CD4-positive, alpha-beta T cell treated with Interferon gamma for 1 hour (primary cell): ENCODE measurements at places on chromosomes 2 and 18.

DNA sequence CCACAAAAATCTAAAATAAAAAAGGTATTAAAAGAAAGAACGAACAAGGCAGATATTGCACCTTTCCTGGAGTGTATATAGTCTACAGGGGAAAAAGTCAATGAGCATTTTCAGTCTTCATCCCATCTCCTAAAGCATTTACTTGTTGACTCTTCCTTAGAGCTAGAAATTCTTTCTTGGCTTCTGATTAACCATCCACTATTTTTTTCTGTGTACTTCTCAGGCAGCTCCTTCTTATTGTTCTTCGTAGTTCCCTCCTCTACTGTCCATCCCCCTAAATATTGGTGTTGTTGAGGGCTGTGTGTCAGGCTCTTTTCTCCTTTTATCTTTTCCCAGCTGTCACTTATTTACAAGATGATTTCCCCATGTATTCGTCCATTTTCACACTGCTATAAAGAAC lies 3.5 kb upstream of the LAPTM4A start:
- DNase-seq: no peak

DNA sequence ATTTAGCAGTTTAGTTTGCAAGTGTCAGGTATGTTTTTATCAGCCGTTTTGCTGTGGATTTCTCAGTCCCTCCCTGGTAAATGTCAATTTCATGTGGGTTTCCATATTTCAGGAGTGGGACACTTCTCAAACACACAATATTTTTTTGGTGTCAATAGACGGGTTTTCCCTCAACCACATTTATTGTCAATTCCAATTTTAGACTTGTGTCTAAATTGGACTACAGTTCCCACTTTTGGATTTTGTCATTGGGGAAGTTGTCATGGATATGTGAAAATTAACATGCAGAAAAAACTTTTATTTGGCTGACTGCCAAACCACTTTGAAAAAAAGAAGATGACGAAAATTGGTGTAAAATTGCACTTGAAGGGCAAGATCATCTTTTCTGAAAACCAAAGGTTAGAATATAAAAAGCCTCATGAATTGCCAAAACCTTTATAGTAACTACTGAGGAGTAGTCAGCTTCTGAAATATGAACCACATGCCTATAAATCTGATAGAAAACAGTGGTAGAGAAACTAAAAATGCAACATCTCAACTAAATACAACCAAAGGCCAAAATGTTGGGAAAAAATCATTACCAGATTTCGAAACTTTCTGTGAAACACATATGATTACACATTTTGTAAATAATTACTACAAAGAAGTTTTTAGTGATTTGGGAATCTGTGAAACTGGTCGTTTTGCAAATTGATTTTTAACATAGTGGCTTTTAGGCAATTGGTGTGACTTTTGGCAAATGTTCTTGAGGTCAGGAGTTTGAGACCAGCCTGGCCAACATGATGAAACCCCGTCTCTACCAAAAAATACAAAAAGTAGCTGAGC lies 106.4 kb downstream of the BCL2L11 start:
- DNase-seq: no peak

DNA sequence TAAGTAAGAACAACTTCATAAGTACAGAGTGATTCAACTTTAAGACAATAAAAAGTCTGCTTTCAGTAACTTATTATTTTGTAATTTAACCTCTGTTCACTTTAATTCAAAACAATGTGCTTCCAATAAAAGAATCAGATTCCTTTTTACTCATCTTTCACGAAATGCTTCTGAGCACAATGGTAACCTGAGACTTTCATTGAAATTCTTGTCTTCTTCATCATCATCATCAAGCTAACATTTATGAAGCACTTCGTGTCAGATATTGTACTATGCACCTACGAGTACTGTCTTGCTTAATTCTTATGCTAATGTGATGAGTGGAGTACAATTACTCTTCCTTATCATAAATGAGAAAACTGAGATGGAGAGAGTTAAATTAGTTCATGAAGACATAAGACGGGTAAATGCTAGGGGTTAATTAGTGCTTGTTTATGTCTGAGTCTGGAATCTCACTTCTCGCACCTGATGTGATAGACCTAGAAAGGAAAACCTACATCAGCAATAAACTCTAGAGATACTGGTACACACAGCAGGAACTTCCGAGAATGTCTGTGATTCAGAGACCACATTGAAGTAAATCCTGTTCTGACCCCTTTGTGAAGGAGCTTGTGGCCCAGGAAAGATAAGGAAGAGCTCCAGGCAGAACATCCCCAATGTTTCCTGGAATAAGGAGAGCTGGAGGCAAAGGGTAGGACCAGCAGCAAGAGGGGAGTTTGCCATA lies 227.6 kb upstream of the ETAA1 start:
- no peak for DNase-seq

- no peak for DNase-seq
These were observed 113.7 kb downstream of the BCL2 start for GRCh38 chr18:63205791-63206252.

GRCh38 chr18:44779753-44780292 lies 99.1 kb downstream of the SETBP1 start:
- DNase-seq: no peak

DNA sequence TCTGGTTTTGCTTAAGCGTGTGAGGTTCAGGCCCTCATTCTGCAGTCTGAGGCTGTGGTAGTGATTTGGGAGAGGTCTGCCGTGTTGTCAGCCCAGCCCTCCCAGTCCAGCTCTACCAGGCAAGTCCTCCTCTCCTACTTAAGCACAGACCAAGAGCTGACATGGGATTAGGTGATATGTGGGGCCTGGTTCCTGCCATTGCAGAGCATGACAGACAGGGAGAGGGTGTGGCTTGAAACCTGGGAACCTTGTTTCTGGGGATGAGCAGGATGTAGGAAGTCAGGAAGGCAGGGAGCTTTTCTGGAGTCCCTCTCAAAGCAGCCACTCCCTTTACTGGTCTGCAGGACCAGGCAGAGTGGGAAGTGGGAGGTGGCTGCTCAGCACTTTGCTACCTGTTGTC lies 38.6 kb downstream of the PTPRM start:
- no peak for DNase-seq

DNA sequence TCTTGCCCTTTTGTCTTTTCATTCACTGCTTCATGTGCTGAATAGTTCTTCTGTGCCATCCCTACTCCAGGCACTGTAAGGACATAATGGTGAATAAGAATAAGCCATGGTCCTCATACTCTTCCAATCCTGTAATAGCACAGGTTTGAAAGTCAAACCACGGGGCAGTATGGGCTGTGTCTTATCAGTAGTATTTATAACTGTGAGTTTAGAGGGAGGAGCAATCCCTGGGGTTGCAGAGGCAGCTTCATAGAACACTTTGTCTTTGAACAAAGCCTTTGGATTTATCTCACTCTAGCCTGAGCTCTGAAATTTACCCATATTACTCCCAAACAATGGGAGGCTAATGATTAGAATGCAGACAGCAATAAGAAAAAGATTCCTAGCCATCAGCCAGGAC lies 30.2 kb upstream of the ALK start:
- DNase-seq: no peak

DNA sequence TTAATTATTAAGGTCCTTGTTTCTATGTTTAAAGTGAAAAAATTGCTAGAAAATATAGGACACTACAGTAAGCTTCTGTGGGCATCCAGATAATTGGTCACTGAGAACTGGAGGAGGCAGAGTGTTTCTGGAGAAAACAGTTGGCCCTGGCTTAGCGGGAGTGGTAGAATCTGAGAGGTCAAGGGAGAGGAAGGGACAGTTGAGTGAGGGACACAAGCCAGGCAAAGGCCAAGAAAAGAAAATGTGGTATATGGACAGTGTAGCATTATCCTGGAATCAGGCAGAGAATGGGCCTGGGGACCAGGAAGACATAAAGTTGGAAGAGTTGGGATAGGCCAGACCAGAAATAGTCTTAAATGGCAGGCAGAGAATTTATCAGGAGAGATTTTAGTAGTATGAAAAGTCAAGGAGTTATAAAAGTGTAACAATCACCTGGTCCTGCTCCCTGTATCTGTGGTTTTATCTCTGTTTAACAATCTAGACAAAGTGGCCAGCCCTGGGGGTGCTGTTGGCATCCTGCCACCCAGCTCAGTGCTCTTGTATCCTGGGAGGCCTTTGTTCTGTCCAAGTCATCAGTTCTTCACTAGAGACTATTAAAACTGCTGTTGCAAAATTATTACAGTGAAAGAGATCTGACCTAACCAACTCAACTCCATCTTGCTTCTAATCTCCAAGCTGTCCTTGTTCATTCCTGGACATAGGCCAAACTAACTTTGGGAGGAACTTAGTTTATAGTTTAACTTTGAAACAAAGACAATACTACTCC lies 15.4 kb upstream of the MSGN1 start:
- DNase-seq: no peak

DNA sequence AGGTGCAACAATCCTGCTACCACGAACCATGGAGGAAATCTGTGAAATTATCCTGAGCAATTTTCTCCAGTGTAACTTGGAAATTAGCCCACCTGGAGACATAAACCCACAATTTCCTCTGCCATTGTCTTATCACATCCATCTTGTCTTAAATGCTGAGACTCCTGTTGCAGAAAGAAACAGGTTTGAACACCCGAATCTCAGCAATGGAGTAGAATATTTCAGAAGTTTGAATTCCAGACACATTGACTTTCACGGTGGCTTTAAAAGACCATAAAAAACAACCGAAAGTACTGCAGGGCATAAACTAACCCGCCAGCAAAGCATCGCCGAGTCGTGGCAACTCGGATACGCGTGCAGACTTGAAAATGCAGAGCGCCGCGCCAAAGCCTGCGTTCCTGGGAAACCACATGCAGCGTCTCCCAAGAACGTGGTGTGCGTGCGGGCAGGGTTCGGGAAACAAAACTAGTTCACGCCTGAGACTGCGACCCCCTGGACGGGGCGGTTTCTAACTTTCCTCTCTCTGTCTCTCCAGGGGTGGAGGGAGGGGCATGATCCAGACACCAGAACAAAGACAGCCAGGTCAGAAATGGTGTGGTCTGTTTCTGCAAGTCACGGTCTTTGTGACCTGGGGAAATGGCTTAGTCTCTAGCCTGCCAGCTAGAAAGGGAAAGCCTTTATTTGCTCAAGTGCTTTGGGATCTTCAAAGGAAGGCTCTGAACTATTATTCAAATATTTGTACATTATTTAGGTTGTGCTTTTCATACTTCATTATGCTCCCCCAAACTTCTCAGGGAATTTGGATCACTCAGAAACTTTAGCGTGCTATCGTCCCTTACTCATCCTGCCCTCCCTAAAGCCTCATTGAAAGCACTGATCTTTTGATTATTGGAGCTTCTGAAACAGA lies 26.9 kb upstream of the KCTD1 start:
- no peak for DNase-seq
